ENCODE measurements at places on chromosomes 5 and 9.
A peak's percentile ranks its signal among the peaks of the same experiment; 100 is the strongest.

- DNase-seq: no peak
Observed at GRCh38 chr9:134411440-134412297, 85.4 kb downstream of the RXRA start.

DNA sequence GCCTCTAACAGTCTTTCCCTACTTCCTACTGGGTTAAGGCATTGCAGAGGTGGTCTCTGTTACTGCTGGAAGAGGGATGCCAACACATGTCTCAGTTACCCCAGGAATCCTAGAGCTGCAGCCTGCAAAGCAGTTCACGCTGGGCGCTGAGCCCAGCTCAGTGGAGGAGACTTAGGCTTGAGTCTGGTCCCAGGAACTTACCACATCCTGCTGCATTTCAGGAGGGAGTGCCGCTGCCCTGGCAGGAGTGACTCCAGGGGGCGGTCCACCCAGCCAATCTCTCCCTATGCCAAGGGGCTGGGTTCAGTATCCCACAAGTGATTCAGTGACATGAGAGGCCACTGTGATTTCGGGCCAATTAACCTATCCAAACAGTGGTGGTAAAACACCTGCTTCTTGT, 7.6 kb downstream of the TTC16 start:
- no peak for DNase-seq

GRCh38 chr9:85453850-85454249, 287.9 kb downstream of the AGTPBP1 start:
- DNase-seq: no peak

DNA sequence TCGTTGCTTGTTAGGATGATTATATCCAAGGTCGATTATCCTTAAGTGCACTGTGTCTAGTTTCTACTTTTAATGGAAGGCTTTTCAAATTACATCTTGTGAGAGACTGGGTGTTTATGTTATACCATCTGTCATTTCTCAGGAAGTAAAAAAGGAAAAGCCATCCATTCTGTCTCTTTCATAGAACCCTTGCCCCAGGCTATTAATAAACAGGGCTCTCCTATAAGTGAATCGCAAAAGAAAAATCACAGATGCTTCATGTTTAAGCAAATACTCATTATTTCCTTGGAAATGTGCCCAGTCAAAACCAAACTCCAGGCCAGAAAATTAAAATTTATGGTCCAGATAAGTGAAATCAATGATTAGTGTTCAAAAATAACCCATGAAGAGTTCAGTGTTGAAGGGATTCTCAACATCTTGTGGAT, 58.1 kb downstream of the STARD4 start:
- DNase-seq: no peak

GRCh38 chr9:93904649-93905472, 50.3 kb downstream of the BARX1 start:
- DNase-seq: no peak

DNA sequence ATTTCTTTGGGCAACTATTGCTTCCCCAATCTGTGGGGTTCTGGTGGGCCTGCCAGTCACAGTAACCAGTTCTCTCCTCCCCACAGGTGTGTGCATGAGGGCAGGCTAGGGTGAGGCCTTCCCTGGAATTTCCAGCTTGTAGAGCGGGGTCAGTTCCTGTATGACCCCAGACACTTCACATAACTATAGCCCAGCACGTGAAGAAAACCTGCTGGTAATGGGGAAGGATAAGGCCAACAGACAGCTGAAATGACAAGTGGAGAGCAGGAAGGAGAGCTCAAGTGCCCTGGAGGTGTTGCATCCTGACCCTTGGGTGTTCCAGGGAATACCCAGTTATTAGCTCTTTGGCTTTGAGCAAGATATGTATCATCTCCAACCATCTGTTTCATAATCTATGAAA, 142.2 kb downstream of the CDC42SE2 start:
- DNase-seq: no peak

- no peak for DNase-seq
Observed at GRCh38 chr5:107570181-107570580, 100.6 kb downstream of the EFNA5 start.

DNA sequence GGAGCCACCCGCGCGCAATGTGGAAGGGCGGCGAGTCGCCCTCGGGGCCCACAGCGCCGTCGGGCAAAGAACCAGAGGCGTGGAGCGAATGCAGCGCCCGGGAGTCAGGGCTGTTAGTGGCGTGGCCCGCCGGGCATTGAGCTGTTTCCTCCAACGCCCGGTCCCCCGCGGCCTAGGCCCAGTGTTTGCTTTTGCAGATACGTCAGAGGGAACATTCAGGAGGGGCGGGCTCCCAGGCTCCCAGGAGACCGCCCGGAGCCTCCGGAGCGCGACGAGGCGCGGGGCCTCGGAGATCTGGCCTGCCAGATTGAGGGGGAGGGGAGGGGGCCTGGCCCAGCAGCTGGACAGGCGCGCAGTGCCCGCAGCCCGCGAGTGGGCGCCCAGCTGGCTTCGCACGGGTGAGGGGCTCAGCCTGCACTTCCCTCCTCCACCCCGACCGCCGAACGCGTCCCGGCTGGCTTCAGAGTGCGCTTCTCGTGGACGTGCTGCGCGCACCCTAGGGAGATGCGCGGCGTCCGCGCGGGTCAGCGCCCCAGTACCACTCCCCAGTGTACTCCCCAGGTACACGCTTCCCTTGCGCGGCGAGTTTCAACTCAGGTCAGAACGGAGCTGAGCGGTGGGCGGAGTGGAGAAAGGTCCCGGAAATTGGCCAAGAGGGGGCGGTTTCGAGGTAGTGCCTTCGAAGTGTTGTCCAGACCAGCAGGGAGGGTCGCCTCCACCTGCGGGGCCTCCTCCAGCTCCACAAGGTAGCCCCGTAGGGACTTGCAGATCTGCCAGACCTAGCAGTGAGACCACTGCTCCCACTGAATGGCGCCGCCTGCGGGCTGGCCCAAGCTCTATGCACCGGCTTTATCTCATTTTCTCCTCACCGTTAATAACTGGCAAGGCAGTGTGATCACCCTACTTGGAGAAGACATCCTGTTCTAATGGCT, 130.4 kb downstream of the TMEM174 start:
- DNase-seq: no peak

DNA sequence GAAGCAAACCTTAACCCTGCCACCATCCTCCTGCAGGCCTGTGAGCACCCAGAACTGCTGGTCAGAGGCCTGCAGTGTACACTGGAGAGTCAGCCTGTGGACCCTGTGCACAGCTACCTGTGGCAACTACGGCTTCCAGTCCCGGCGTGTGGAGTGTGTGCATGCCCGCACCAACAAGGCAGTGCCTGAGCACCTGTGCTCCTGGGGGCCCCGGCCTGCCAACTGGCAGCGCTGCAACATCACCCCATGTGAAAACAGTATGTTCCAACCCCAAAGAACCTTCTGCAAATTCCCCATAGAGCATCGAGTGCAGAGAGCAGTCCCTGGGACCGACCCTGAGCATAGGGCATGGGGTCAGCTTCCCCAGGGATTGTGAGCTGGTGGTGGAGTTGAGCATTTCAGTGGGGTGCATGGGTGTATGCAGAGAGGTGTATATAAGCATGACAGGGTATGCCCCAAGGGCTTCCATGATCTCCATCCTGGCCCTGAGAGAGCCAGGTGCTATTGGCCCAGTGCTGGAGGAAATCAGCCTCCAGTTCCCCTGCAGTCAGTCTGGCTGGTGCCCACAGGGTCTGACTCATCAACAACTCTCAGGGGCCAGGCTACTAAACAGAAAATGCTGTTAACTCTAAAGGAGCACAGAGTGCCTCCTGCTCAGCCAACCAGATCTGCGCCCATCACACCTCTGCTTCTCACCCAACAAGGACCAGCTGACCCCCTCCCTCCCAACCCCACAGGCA, 126.2 kb downstream of the SAXO1 start:
- no peak for DNase-seq

DNA sequence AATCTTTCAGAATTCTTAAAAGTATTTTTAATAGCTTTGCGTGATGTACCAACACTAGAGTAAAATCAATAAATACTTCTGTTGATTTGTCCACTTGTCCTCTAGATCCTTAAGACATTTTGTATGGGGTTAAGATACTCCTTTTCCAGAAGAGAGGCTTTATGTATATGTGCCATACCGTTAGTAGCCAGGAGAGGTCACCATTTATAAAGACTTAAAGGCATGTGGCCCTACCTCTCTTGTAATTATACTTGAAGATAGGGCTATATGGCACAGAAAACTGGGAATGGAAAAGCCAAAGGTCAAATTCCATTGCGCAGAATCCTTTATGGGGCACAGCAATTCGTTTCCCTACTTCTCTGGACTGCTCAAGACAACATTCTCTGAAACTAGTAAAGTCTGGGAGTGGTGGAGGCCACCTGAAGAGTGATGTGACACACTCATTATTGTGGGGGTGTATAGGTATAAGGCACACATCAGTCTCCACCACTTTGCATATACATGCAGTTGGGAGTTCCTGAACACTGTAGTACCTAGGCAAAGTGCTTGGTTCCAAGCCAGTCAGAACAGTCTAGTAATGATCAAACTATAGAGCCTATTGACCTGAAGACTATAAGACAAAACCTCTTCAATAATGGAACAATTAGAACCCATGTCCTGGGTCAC, 140.1 kb upstream of the FBXL17 start:
- DNase-seq: peak; percentile 63

GRCh38 chr9:15287309-15287708, 19.7 kb downstream of the TTC39B start:
- DNase-seq: no peak

DNA sequence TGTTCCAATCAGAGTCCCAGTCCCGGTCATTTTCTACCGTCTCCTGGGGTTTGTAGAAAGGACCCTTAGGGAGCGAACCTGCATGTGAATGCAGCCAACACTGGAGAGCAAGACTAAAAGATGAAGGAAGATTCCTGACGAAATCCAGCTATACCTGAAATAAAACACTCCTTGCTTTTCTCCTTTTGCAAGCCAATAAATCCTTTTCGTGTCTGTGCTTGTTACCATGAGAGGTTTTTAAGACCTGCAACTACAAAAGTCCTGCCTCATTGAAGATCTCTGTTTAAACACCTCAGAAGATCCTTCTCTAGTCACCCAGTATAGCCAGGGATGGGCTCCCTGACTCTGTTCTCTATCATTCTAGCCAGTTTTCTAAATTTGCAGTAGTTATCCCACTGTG, 10.0 kb upstream of the SLC34A1 start:
- no peak for DNase-seq

DNA sequence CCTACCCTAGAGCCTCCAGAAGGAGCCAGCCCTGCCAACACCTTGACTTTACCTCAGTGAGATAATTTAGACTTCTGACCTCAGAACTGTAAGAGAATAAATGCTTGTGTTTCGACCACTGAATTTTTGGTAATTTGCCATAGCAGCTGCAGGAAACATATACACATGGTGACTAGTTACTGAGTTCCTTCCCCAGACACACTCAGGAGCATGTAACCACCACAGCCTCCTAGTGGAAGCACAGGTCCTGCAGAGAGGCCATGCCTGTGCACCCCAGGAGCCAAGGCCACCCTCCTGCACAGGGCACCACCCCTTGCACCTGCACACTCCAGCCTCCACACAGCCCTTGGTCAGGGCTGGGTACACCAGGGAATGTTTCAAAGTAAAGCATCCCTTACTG, 7.6 kb upstream of the CAMSAP1 start:
- DNase-seq: no peak

DNA sequence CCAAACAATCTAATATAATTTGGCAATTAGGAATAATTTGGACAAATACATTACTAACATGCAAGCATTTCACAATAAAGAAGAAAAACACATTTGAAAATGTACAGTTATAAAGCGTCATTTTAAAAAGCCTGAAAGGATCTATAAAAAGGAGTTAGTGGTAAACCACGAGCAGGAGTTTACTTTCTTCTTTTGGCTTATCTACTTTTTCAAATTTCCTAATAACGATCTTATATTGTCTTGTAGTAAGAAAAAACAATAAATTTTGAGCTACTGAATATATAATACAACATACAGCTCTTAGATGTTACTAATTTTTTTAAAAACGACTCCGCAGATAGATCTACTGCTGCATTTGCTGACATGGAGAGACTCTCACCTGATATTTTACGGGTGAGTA, 79.9 kb downstream of the SMIM23 start:
- DNase-seq: no peak

GRCh38 chr5:148967783-148968182, 95.1 kb downstream of the SH3TC2 start:
- no peak for DNase-seq

- DNase-seq: no peak
Observed at GRCh38 chr5:145978708-145979107, 42.3 kb downstream of the SH3RF2 start.

DNA sequence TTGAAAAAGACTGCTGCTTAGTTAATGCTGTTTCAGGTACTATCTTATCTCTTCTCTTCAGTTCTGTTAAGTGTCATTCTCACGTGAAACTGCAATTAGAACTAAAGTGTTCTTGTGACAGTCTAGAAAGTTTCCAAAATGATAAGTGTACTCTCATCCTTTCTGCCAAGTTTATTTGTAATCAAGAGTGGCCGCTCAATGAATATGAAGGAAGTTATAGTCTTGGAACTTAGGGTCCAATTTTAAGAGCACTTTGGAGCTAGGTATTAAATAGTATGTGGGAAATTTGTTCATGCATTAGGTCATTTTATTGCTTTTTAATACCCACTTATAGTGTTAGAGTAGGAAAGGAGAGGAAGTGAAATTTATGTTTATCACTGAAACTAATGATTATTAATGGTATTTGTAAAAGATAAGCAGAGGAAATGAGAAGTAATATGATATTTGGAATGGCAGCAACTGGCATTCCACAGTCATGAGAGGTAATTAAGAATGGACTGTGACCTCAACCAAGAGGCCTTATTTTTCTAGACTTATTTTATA, 20.4 kb downstream of the XRCC4 start:
- no peak for DNase-seq

- no peak for DNase-seq
Observed at GRCh38 chr5:107535849-107536248, 134.9 kb downstream of the EFNA5 start.

- DNase-seq: no peak
Observed at GRCh38 chr5:72252574-72253155, 67.4 kb downstream of the MRPS27 start.

DNA sequence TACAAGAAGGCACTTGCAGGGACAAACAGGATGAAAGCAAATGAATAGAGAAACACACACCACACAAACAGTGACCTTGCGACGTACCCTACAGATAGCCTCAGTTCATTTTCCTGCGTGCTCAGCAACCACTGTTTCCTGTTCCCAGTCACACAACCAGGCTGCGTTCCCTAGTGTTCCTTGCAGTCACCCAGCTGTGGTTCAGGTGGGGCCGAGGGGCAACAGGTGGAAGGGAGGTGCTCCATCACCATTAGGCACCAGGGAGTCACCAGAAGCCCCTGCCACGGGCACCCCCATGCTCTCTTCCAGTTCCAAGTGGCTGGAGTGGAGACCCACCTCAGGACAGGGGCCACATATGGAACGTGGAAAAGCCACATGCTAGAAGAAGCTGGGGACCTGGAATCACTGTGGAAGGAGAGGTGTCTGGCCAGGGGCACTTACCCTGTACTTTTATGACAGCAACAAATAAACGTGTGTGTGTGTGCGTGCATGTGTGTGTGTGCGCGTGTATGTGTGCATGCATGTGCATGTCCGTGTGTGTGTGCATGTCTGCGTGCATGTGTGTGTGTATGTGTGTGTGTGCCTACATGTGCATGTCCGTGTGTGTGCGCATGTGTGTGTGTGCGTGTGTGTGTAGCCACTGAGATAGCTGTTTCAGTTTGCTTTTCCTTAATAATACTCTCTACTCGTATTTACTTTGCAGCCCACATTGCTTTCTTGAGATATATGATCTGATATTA, 18.8 kb upstream of the FCN2 start:
- no peak for DNase-seq

All from SHP77 (cell line).